ENCODE measurements at places on chromosomes 11 and 22.

GRCh38 chr11:82863209-82863608 is 37.0 kb downstream of the PRCP start:
- no peak for DNase-seq

DNA sequence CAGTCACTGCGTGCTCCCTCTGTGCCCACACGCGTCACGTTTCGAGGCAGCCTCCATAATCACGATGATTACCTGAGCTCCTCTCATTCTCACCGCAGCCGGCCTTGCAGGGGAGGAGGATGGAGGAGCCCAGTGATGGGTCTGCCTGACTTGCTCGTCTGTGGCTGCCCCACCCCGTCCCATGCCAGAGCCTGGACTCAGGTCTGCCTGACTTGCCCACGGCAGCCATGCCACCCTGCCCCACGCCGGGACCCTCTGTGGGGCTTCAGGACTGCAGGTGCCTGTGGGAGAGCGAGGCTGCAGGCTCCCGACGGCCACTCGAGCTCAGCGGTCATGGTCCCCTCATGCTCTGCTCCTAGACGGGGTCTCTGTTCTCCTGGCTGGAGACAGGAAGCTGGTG is 1025.1 kb downstream of the BRD1 start:
- no peak for DNase-seq

DNA sequence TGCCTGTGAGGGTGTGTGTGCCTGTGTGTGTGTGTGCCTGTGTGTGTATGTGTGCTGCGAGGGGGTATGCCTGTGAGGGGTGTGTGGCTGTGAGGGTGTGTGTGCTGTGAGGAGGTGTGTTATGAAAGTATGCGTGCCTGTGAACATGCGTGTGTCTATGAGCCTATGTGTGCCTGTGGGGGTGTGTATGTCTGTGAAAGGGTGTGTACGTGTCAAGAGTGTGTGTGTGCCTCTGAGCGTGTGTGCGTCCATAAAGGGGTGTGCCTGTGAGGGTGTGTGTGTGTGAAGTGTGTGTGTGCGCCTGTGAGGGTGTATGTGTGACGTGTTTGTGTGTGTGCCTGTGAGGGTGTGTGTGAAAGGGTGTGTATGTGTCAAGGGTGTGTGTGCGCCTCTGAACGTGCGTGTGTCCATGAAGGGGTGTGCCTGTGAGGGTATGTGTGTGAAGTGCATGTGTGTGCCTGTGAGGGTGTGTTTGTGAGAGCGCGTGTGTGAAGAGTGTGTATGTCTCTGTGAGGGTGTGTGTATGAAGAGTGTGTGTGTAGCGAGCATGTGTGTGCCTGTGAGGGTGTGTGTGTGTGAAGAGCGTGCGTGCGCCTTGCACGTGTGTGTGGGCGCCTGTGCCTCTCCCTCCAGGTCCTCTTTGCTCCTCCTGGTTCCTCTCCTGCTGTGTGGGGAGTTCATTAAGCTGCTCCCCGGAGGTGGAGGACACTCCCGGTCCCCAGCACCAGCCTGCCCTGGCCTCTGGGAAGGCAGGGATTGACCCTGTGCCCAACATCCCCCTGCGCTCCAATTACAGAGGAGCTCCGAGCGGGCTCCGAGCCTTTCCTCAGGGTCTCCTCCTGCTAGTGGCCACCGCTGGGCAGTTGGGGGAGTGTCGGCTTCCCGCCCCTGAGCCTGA is 53.3 kb downstream of the CACNA1I start:
- no peak for DNase-seq

- no peak for DNase-seq
These were observed 23.2 kb downstream of the AMOTL1 start for GRCh38 chr11:94791216-94791889.

DNA sequence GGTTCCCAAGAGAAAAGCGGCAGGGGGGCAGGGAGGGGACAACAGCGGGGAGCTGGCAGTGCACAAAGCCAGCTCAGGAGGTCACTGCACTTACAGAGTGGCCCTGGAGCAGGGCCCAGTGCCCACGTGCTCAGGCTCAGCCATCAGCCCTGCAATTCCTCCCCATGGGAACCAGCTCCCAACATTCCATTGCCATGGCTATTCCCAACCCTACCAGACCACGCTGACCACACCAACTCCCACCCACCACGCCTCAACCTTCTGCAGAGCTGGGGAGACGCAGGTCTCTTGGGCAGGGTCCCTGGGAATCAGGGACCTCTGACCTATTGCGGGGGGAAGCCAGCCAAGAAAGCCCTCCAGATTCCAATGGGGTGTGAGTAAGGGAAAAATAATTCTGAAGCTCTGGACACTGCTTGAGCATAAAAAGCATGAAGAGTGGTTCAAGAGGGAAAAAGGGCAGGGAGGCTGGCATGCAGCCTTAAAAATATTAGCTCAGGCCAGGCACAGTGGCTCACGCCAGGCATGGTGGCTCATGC is 38.3 kb upstream of the TFIP11 start:
- peak; percentile 14 for DNase-seq

DNA sequence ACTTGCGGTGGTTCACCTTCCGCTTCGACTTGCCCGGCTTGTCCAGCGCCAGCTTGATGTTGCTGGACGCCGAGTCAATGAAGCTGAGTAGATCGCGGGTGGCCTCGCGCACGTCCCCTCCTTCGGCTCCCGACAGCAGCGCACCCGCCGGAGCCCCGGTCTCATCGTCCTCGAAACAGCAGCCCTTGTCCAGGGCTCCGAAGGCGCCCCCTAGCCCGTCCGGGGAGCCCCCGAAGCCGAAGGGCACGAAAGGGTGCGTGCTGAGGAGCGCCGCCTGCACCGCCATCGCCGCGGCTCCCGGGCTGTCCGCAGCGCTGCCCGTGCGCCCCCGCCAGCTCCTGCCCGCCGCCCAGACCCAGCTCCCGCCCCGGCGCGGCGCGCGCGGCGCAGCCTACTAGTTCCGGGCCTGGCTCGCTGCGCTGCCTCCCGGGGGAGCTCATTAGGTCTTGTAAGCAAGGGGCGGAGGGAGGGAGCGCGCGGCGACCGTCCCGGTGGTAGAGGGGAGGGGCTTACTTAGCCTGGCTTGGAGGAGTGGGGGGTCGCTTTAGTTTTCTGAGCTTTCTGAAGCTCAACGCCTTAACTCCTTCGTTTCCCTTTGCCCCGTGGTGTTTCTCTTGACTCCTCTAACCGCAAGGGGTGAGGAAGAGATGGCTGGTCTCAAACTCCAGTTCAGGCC is at the start of gene FAM181B:
Gene FAM181B, minus strand, starts transcription at position 421 of the 676 bp plus-strand sequence. Its CDS starts 135 bp downstream, at position 286.
- peak; percentile 14 for DNase-seq

DNA sequence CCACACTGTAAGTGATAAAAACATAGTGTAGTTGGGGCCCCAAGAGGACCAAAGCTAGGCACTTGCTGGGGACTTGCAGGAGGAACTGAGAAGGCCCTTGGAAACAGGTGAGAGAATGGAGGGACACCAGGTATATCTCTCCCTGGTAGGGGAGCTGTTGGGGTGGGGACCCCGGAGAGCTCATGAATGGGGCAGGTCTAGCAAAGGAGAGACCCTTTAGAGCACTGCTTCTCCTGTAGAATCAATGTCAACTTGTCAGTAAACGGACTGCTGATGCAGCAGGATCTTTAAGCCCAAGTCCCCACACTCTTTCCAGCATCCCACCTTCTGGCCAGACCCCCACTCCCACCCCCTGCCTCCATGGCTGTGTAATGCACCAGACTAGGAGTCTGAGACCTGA is 109.6 kb upstream of the THY1 start:
- DNase-seq = no peak

GRCh38 chr11:106962995-106963394 is 55.3 kb downstream of the GUCY1A2 start:
- no peak for DNase-seq

DNA sequence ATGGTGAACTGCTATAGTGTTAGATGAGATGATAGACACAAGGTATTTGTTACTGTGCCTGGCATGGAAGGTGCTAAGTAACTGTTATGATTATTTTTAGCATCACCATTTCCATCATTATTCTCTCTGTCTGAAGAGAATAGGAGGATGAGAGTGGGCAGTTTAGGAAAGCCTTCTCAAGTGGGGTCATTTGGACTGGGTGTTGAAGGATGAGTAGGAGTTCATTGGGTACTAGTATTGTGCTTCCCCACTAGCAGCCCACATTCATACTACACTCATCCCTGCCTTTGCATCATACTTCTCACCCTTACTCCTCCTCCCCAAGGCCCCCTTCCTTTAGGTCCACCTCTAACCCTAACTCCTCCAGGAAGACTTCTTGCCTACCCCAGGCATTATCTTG is 20.6 kb downstream of the MYEOV start:
- no peak for DNase-seq

- no peak for DNase-seq
These were observed 201.5 kb upstream of the MTMR2 start for GRCh38 chr11:96125400-96125799.

DNA sequence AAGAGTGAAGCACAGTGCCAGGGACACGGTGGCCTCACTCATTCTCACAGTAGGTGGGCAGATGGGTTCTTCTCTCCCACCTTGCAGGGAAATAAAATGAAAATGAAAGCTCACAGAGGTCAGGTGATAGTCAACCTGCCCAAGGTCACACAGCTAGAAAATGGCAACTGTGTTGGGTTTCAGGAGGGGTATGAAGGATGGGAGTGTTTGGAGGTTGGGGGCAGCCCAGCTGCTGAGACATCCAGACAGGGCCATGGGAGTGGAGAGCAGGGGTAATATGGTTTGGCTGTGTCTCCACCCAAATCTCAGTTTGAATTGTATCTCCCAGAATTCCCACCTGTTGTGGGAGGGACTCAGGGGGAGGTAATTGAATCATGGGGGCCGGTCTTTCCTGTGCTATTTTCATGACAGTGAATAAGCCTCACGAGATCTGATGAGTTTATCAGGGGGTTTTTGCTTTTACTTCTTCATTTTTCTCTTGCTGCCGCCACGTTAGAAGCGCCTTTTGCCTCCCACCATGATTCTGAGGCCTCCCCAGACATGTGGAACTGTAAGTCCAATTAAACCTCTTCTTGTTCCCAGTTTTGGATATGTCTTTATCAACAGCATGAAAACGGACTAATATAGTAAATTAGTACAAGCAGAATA is 247.0 kb downstream of the TENM4 start:
- DNase-seq = no peak

GRCh38 chr11:109926941-109927340 is 166.3 kb upstream of the ZC3H12C start:
- DNase-seq = no peak

DNA sequence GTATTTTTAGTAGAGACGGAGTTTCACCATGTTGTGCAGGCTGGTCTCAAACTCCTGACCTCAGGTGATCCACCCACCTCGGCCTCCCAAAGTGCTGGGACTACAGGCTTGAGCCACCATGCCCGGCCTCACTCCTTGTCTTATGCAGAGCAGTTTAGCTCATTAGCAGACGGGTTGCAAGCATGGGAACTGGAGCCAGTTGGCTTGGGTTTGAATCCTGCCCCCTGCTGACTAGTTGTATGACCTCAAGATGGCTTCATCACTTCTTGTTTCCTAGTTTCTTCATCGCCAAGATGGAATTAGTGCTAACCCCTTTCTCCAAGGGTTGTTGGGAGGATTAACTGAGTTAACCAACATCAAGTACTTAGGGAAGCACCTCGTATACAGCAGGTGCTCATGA is 23.4 kb upstream of the RASD2 start:
- DNase-seq = no peak

GRCh38 chr11:8097468-8097867 is 16.5 kb downstream of the TUB start:
- DNase-seq = no peak

GRCh38 chr11:37500425-37500824 is 902.4 kb upstream of the RAG2 start:
- no peak for DNase-seq

- no peak for DNase-seq
These were observed 1674.3 kb upstream of the RAG2 start for GRCh38 chr11:38272376-38272775.

DNA sequence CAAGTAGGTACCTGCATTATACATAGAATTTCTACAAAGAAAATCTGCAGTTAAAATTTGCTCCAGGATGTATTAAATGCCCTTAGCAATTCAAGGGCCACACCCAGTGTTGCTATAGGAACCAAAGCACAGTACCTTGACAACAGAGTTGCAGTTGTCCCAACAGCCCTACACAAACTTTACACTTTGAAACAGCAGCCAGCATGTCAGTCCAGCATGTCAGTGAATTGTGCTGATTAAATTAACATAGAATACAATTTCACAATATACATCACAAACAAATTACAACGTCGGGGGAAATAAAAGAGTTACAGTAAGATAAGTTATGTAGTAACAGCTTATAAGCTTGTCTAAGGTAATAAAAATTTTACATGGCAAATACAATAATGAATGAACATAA is 389.2 kb downstream of the SOX6 start:
- peak; percentile 11 for DNase-seq

- no peak for DNase-seq
These were observed 10.5 kb downstream of the KLHL35 start for GRCh38 chr11:75422248-75423231.

DNA sequence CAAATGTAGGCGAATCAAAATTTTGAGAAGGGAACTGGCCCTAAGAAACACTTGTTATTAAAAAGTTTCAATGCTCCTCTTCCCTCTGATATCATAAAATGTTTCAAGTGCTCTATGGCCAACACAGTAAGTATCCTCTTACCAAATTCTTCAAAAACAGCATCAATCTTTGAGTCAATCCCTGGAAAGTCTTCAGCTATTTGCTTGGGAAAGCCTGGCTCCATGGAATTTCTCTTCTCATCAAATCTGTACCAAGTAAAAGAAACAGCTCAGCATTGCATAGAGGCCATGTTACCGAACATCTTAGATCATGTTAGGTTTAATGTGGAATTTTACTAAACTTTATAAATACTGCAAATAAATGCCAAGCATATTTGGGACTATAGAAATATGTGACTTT is 6.3 kb downstream of the MMP3 start:
- no peak for DNase-seq

GRCh38 chr11:15819679-15820286 is 536.6 kb downstream of the SOX6 start:
- peak; percentile 31 for DNase-seq

GRCh38 chr11:21447871-21448270 is 745.0 kb upstream of the ANO5 start:
- no peak for DNase-seq

GRCh38 chr11:127039591-127039990 is 39.0 kb upstream of the KIRREL3 start:
- DNase-seq = no peak

DNA sequence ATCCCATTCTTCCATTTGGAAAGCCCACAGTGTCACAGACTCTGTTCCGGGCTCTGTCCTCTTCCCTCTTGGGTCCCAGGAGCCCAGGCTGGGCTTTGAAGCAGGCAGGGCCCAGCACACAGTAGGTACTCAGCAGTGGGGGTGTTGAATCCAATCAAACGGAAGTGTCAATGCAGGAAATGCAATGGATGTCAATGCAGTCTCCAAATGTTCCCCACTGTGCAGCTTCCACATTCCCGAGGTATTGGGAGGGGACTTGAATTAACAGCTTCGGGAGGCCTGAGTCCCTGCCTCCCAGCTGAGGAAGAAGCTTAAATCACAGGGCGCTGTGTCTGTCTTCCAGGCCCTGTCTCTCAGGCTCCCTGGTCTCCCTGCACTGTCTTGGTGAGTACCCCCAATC is 21.8 kb upstream of the SMIM35 start:
- DNase-seq = no peak
